Fibroblast of skin of right quadriceps (primary cell): ENCODE measurements at places on chromosomes 3 and 15.

- no peak for DNase-seq
These were observed 22.8 kb upstream of the C2CD4B start for GRCh38 chr15:62187910-62188309.

- no peak for DNase-seq
These were observed 209.8 kb upstream of the CBLB start for GRCh38 chr3:106078635-106079034.

- DNase-seq = peak; percentile 37
These were observed 117.0 kb upstream of the TSPAN3 start for GRCh38 chr15:77187751-77188464.

DNA sequence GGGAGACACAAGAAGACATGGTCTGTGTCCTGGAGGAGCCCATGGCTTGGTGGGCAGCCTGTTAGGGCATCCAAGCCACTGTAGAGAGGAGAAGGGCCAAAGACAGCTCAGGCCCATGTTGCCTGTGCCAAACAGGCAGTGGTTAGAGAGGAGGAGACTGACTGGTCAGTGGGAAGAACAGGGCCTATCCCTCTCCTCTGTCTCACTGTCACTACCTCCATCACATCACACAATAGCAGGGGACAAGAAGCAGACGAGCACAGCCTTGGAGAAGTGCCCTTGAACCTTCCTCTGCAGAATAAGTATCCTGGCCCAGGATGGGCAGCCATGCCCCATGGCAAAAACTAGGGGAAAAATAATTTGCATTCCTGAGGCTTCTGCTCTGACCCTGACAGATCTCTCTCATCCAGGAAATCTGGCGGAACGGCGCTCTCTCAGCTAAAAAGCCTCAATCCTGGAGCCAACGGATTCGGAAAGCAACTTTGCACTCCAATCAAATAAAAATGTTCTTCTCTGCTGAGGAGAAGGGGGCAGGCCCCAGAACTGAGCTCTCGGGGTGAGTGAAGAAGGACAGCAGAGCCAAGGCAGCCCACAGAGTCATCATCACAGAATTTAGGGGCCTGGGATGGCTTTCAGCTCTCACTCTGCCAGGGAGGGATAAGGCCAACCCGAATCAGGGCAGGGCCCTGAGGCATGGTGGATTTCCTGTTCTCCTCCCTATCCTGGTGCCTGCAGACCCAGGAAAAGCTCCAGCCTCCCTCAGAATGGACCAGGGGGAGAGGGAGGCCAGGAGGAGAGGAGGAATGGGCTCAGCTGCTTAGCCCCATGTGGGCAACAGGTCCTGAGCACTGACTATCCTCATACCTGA lies 1.6 kb downstream of the SHF start:
- DNase-seq = no peak

- no peak for DNase-seq
These were observed 59.6 kb upstream of the GOLIM4 start for GRCh38 chr3:168155303-168155702.

DNA sequence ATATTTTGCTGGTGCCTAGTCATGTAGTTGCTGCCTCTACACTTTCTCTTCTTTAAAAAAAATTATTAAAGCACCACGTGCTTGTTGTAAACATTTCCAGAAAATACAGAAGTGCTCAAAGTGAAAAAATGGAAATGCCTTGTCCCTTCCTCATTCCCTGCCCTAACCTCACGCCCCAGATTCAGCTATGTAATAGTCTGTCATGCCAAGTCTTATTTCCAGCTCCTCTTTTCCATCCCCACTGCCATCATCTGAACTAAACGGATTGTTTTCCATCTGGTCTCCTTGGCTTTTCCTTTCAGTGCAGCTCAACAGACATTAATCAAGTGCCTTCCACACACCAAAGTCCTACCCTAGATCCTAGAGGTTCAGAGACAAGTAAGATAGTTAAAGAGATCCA lies 15.5 kb downstream of the ZNF774 start:
- DNase-seq = peak; percentile 19

GRCh38 chr3:179840985-179841384 lies 188.1 kb downstream of the USP13 start:
- peak; percentile 74 for DNase-seq

GRCh38 chr3:157683668-157684067 lies 180.5 kb upstream of the VEPH1 start:
- no peak for DNase-seq

DNA sequence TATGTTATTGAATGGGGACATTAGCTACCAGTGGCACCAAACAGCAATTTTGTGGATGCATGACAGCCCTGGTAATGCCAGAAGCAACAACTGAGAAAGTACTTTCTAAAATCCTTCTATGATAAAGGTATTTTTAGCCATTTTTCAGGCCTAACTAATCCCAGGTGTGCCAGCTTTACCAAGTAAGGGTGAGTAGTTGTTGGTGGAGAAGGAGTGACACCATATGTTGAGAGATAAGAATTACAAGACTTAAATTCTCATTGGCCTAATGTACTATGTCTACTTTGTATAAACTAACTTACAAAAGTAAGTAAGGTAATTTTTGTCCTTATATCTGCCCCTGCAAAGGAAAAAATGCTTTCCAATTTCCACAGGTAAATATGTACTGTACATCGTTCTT lies 4.1 kb upstream of the COX17 start:
- peak; percentile 61 for DNase-seq

GRCh38 chr3:134606033-134607025 lies 44.5 kb downstream of the KY start:
- no peak for DNase-seq

- no peak for DNase-seq
These were observed 1.2 kb upstream of the EIF3J start for GRCh38 chr15:44535523-44536301.

- DNase-seq = no peak
These were observed 164.5 kb downstream of the MEGF11 start for GRCh38 chr15:66089049-66089448.

- no peak for DNase-seq
These were observed 457 bp upstream of the DNAJA4 start for GRCh38 chr15:78263907-78264303.

GRCh38 chr15:57667171-57667849 lies 39.2 kb upstream of the POLR2M start:
- peak; percentile 81 for DNase-seq

- DNase-seq = no peak
These were observed 48.5 kb upstream of the FURIN start for GRCh38 chr15:90819850-90820249.

DNA sequence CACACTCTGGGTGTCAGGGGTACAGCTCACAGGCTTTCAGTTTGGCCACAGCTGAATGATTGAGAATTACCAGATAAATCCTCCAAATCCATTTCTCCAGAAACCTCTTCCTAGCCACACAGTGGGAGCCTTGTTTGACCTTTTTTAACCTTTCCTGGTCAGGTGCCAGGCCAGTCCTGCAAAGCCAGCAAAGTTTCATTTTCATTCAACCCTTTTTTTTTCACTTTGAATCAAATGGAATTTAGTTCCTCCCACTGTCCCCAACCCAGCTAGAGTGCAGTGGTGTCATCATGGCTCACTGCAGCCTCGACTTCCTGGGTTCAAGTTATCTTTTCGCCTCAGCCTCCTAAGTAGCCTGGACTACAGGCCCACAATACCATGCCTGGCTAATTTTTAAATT lies 67.8 kb downstream of the NSUN3 start:
- no peak for DNase-seq

- DNase-seq = no peak
These were observed 13.6 kb downstream of the WNT7A start for GRCh38 chr3:13866041-13866965.

DNA sequence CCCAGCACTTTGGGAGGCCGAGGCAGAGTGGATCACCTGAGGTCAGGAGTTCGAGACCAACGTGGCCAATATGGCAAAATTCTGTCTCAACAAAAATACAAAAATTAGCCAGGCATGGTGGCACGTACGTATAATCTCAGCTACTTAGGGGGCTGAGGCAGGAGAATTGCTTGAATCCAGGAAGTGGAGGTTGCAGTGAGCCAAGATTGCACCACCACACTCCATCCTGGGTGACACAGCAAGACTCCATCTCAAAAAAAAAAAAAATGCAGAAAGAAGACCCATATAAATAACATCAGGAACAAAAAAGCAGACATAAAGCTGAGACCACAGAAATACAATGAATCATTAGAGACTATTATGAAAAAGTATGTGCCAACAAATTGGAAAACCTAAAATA lies 235.2 kb upstream of the VEPH1 start:
- peak; percentile 5 for DNase-seq

GRCh38 chr3:42830437-42831320 lies 21.4 kb downstream of the ACKR2 start:
- DNase-seq = peak; percentile 7

DNA sequence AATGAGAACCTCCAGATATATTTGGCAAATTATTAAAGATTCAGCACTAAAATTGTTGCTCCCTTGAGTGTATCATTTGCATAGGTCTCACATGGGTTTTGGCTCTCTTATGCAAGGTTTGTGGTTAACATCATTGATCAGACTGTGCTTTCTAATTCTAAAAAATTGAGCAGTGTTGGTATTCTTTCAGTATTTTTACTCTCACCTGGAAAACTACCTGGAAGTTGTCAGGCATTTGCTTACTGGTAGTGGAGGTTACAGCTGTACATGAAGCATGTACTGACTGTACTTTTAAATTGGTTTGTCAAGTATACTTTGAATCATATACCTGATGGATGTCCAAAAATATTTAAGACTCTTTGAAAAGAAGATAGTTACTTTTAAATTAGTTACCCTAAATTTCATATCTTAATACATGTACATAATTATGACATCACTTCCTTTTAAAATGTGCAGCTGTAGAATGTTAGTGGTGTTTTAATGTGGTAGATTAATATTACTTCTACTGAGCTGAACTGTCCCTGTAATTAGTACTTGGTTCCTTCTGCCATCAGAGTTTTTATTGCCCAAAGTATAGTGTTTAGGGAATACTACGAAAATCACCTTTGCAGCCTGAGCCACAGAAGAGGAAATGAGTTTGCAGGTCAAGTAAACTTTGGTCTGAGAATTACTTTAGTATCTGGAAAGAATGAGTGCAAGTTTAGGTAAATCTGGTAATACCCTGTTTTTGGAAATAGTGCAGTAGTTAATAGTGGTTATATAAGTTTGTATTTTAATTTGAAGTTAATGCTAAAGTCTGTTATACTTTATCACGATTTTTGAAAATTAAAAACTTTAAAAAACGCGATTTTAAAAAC lies 2.8 kb downstream of the CHD2 start:
- DNase-seq = no peak

GRCh38 chr15:52427804-52428203 lies 100.9 kb downstream of the MYO5A start:
- peak; percentile 73 for DNase-seq

- DNase-seq = no peak
These were observed 46.3 kb downstream of the SENP7 start for GRCh38 chr3:101466465-101467309.

GRCh38 chr3:150278843-150279381 lies 129.2 kb upstream of the TSC22D2 start:
- DNase-seq = no peak

GRCh38 chr15:38197553-38197952 lies 55.1 kb upstream of the SPRED1 start:
- DNase-seq = no peak

DNA sequence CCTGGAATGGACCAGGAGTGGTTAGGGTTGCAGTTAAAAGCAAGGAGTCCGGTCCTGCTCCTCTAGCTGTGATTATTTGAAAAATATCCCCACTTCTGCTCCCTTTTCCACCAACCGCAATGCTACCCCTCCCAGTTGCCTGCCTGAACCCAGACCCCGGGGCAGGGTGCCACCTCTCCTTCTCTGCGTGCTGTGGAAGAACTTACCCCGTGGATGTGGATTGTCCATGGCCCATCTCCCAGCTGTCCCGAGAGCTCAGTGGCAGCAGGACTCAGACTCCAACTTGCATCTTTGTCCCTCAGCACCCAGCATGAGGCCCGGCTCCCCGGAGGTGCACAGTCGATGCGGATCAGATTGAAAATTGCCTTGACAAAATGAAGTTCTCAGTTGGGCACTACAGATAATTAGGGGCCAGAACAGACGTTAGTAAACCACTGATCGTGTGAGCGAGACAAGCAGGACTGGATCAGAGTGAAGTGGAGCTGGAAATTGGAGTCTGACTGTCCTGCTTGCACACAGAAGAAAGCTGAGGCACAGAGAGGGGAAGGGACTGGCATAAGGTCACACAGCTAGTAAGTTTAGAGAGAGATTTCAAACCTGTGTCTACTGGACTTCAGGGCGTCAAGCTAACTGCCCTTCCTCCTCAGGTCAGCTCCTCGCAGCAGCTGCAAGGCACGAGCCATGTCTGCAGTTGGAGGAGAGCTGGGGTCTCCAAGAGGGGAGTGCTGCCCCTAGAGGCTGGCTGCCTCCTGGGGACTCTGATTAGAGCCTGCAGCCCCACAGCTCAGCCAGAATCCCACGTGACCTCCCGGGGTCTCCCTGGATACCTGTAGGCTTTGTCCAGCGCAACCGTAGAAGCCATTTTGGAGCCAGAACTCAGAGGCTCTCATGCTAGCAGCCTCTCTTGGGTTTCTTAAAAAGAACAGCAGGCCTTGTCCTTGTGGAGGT lies 14.7 kb downstream of the SLC6A1 start:
- DNase-seq = no peak

GRCh38 chr3:134334901-134335280 lies 39.4 kb downstream of the AMOTL2 start:
- DNase-seq = no peak

DNA sequence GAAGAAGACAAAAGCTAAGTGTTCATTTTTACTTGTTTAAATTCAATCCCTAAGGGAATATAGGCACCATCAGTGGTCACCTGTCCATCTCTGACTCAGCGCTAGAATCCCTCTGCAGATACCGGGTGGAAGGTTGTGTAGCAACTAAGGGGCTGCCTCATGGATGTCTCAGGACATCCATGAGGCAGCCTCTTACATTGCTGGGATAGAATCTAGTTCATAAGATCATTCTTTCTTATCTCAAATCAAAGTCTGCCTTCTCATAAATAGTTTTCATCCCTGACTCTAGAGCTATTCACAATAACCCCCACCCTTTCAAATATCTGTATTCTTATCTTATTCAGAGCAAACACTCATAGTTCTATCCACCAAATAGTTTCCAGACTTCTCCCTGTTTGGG lies 38.1 kb downstream of the HSPBAP1 start:
- no peak for DNase-seq

DNA sequence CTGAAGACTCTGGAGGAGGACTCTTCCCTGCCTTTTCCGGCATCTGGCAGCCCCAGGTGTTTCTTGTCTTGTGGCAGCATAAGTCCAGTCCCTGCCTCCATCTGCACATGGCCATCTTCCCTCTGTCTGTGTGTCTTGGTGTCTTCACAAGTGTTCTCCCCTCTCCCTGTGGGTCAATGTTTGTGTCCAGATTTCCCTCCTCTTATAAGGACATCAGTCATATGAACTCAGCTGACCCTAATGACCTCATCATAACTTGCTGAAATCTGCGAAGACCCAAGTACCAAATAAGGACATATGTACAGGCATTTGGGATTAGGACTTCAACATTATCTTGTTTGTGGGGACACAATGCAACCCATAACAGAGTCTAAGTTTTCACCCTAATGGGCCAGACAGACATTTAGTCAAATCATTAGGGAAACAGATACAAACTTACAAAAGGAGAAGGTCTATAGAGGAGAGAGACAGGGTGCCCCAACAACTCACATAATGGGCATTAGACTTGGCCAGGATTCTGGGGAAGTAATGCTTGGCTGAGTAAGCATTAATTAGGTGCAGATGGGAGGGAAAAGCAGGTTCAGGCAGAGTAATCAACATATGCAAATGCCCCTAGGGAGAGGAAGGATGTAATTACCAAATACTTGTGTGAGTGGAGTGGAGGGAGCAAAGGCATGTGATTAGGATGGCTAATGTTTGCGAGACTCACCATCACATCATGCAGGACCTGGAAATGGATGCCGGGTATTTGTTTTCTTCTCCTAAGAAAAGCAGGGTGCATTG lies 372.8 kb upstream of the TBL1XR1 start:
- DNase-seq = peak; percentile 89

- peak; percentile 94 for DNase-seq
These were observed 11.3 kb downstream of the PRICKLE2 start for GRCh38 chr3:64213962-64214379.
